ENCODE measurements at places on chromosomes 5 and 9.

DNA sequence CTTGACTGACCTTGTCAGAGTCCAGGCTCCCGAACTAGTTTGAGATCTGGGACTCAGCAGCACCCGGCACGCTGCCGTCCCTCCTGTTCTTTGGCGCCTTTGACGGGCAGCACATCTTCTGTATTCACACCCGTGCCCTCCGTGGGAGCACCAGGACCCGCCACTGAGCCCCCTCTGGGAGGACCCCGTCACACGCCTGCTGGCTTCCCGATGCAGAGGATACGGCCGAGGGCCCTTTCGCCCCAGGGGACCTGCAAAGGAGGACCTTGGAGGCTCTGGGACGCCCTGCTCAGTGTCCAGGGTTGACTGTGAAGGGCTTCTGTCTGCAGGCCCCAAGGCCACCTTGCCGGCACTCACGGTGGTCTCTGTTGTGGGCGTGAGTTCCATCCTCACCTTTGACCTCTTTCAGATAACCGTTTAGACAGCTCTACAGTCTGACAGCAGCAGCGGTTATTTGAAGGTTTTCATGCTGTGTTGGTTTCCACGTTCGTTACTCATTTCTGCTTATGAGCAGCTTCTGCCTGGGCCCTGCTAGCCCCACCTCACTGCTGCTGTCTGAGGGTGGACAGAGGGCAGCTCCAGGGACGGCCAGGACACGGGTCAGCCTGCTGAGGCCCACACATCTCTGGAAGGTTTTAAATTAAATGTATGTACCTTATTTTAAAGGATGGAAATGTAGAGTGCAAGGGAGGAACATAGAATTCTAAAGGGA lies 12.6 kb upstream of the EXOC3 start:
- DNase-seq: peak; percentile 65

GRCh38 chr5:88682881-88683361 lies 200.1 kb downstream of the MEF2C start:
- no peak for DNase-seq

DNA sequence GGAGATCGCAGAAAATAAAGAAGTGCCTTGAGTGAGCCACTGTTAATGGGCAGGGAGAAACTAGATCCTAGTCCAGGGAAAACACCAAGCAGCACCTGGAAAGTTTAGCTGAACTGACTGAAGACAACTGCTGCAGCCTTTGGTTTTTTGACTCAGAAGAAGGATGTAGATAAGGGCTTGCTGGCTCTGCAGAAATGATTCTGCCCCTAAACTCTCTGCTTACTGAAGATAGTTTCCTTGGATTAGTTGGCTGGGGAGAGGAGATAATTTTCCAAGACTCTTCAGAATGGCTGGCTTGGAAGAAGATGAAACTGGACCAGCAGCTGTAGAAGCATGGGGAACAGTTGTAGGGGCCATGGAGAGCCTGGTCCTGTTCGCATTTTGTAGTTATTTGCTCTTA lies 471.8 kb downstream of the KDM4C start:
- DNase-seq: no peak

GRCh38 chr5:180433032-180433422 lies 61.2 kb upstream of the CNOT6 start:
- DNase-seq: no peak

GRCh38 chr5:59559323-59559722 lies 334.2 kb downstream of the PDE4D start:
- DNase-seq: no peak

- DNase-seq: no peak
Observed at GRCh38 chr5:145797336-145797735, 37.8 kb downstream of the PRELID2 start.

GRCh38 chr5:54001976-54002775 lies 308.2 kb downstream of the ARL15 start:
- no peak for DNase-seq

- no peak for DNase-seq
Observed at GRCh38 chr5:66416698-66417097, 179.5 kb upstream of the MAST4 start.

DNA sequence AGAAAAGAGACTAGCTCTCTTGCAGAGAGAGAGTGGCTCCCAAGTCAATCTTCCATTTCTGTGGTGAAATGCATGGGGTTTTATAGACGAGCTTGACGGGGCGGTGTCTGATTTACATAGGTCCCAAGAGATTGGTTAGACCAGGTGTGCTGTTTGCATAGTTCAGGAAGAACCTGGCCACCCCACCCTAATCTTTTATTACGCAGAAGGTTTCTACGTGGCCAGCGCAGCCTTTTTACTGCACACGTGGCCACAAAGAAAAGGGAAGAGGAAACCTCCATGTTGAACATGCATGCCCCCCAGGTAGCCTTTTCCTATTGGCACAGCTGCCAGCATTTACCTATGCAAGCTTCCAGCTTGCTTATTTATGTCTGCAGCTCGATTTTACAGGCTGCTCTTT lies 92.1 kb downstream of the CAVIN4 start:
- no peak for DNase-seq

- no peak for DNase-seq
Observed at GRCh38 chr5:74736759-74737158, 30.2 kb downstream of the GFM2 start.

- DNase-seq: no peak
Observed at GRCh38 chr5:124743602-124744169, 2.8 kb downstream of the ZNF608 start.

DNA sequence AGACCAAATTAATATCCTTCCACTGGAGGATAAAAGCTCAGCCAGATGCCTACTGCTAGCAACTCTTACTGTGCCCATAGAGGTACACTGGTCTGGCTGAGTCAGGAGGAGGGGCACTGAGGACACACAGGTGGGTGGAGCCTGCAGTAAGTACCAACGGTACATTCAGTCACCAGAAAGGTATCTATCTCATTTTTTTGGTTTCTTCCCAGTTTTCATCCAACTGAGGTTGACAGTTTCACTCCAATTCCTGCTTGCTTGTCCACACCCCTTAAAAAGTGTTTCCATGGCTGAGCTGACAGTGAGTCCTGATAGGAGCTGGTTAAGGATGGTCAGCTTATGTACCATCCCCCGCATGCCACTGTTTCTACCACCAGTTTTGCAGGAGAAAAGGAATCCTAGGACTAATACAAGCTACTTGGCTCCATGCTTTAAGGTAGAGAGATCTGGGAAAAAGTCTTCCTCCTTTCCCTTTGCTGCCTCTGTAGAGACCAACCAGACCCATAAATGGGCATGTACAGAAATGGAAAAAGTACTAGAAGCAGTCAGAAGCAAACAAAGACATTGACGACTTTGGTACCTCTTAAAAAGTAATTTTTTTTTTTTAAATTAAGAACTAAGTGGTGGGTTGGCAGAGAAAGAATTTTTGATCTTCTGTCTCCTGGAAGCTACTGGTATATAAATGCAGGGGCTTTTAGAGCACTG lies 3.2 kb downstream of the ELL2 start:
- DNase-seq: peak; percentile 74

DNA sequence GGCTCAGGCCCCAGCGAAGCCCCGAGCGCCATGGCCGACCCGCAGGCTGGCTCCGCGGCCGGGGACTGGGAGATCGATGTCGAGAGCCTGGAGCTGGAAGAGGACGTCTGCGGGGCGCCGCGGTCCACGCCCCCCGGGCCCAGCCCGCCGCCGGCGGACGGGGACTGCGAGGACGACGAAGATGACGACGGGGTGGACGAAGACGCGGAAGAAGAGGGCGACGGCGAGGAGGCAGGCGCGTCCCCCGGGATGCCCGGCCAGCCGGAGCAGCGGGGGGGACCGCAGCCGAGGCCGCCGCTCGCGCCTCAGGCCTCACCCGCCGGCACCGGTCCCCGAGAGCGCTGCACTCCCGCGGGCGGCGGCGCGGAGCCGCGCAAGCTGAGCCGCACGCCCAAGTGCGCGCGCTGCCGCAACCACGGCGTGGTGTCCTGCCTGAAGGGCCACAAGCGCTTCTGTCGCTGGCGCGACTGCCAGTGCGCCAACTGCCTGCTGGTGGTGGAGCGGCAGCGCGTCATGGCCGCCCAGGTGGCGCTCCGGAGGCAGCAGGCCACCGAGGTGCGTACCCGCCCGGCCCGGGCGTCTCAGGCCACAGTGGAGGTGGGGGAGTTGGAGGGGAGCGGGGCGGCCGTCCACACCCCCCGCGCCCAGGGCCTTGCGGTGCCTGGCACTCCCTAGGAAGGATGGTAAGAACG lies 1.6 kb downstream of the DMRT2 start:
- no peak for DNase-seq

- no peak for DNase-seq
Observed at GRCh38 chr9:107635803-107636174, 146.2 kb upstream of the KLF4 start.

GRCh38 chr5:168714046-168714445 lies 134.9 kb upstream of the PANK3 start:
- DNase-seq: no peak

DNA sequence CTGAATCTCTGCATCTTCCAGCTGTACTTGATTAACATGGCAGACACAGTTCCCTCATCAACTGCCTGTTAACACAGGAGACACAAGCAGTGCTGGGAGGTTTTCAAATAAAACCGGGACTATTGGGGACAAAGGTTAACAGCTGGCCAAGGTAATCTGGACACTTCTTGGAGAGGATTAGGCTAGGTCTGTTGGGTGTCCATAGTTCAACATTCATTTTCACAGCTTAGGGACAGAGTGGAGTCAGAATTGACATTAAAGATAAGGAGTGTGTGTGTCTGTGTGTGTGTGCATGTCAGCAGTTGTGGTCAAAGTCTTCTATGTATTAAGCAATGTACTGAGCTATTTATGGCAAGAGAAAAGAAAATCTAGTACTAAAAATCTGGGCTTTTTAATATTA lies 216.2 kb downstream of the MED10 start:
- no peak for DNase-seq

GRCh38 chr5:170785416-170785815 lies 1.9 kb downstream of the GABRP start:
- DNase-seq: no peak

- DNase-seq: no peak
Observed at GRCh38 chr9:87592554-87593358, 95.1 kb downstream of the DAPK1 start.

- no peak for DNase-seq
Observed at GRCh38 chr5:149408252-149409099, 29.4 kb upstream of the IL17B start.

DNA sequence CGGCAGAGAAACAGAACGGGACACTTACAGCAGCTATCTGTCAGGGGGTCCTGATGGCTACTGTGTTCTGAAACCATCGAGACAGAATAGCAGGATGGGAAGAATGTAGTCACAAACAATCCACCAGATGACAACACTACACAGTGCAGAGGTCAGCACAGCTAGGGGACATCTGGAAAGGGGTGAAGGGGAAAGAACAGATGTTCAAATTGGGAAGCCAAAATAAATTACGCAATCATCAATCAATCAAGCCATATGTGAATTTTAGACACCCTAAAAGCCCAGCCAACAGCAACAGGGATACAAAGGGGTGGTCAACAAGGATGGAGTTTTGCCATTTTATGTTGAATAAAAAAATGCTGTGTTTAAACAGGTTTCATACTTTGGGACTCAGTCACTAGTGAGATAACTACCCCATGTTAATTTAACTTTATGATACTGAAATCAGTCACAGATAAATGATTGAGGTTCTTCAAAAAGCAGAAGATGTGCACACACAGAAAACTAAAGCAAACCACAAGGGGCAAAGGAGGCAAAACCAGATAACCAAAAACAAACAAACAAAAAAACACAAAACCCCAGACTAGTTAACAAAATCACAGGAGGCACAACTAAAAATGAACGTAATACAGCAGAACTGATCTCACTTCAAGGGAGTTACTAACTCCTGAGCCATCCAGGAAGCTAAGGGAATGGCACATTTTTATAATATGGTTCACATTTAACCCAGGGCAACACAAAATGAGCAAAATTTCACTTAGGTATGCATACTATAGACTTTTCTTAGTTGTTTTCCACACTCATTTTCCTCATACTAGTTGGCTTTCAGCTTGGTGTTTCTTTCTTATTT lies 65.9 kb downstream of the HABP4 start:
- no peak for DNase-seq

DNA sequence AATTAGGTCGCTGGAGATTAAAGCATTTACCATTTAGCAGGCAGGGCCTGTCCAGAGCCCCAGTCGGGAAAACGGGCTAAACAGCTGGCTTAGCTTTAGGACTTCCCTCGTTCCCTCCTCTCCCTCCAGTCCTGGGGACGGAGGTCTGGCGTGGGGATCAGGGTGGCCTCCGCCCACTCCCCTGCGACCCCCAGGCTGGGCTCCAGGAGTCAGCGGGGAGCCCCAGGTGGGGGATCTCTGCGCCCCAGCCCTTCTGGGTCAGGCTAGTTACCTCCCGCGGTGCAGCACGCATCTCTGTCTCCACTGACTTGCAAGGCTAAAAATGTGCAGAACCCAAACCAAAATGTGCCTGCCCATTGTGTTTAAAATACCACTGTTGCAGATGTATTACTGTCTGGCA lies 16.2 kb upstream of the CAMSAP1 start:
- DNase-seq: no peak

- no peak for DNase-seq
Observed at GRCh38 chr9:124510650-124511425, 3.6 kb upstream of the NR5A1 start.

GRCh38 chr9:102237094-102237493 lies 498.6 kb upstream of the GRIN3A start:
- DNase-seq: no peak

DNA sequence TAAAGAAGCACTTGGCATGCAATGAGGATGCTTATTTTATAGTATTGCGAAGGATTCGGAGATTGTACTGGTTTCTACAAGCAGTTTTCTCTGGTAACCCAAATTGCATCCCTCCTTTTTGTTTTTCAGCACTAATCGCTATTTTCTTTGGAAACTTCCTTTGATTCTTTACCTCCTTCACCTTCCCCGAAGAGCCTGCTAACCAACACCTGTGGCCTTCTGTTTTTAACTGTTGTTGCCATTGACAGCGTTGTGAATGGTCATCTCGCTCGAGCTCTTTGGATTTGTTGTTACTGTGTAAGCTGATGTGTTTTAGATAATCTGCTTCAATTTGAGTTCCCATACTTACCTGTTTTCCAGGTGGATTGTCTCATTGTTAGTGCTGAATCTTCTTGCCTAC lies 1.1 kb downstream of the CNOT6 start:
- no peak for DNase-seq

DNA sequence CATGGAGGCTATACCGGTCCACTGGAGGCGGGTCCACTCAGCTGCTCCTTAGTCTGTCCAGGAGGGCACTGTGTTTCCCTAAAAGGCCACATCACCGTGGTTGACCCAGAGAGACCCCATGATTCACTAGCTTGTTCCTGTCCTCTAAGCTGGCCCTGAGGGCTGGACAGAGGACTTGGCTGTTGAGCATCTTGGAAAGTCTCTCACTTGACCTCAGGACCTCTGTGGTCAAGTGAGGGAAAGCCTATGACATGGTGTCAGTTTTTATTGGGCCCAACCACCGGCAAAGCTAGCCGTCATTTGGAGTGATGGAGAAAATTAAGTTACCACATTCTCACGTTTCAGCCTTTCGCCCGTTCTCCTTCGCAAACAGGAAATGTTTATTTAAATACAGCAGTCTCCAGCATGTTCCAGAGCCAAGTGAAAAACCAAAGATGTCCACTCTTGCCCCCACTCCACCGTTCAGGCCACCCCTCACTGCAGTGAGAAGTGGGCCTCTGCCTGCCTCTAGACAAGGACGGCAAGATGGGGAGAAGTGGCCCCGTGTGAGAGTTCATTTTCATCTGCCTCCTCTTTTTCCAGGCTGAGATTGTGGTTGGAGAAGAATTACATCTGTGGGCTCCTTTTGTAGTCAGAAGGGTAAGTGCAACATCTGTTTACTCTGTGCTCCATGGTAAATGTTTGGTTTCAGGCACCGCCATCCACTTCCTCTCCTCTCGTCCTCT lies 4.4 kb downstream of the SLIT3 start:
- DNase-seq: no peak
